Activated T-cell treated with anti-CD3 and anti-CD28 coated beads, Interleukin-2, amount 50 U/mL, for 1 hour (primary cell): ENCODE measurements at places on chromosomes 7 and 10.

DNA sequence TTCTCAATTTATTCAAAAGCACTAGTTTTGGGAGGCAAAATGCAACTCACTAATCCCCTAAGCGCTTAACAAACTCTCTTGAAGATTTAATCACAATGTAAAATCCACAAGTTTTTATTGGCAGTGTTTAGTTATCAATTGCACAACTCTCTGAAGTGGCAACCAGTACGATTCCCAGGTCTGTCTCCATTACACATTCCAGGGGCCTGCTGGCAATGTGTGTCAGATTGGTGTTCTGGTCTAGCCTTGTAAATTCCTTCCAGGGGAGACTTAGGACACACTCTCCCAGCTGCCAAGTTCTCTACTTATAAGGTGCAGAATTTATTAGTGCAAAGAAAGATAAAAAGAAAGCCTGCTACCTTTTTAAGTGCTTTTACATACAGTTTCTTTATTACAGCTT, 164.7 kb upstream of the HPS1 start:
- DNase-seq: no peak

DNA sequence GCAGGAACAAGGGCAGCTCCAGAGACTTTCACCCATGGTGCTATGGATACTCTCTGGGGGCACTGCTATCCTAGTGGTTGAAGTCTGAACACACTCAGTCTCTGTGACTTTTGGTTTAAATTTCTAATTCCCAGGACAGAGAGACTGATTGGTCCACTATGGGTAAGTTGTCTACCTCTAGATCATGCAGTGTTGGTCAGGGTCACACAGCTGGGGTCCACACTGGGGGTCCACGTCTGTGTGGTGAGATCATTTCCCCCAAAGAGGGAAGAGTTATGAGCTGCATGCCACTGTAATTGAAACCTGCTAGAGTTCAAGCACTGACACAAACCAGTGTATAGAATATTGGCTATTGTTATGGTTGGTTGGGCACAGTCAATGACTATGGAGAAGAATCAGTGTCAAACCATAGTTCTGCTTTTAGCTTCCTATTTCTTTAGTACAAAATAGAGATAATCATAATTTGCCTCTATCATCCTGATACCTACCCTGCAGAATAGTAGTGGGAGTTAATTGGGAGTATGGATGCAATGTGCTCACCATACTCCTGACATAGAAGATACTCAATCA, 101.6 kb downstream of the PRTFDC1 start:
- no peak for DNase-seq

DNA sequence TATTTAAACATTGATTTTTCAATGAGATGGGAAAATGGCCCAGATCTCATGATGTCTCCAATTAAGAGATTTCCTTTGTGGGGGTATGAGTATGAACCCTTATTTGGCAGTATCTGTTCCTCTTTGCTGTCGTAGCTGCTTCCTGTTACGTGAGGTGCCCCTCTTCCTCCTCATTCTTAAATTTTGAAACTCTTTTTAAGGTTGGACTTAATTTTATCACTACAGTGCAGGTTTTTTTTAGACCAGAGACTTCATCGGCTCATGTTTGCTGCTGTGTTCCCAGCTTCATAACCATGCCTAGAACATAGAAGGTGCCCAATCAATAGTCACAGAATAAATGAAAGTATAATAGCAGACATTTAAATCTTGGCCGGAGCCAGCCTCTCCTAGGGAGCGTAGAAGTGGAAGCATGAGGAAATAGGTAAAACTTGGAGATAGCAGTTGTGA, 2.4 kb downstream of the MIOS start:
- no peak for DNase-seq

GRCh38 chr7:76069238-76069638, 21.3 kb downstream of the MDH2 start:
- no peak for DNase-seq

GRCh38 chr10:119190954-119191785, 12.6 kb upstream of the PRDX3 start:
- no peak for DNase-seq

DNA sequence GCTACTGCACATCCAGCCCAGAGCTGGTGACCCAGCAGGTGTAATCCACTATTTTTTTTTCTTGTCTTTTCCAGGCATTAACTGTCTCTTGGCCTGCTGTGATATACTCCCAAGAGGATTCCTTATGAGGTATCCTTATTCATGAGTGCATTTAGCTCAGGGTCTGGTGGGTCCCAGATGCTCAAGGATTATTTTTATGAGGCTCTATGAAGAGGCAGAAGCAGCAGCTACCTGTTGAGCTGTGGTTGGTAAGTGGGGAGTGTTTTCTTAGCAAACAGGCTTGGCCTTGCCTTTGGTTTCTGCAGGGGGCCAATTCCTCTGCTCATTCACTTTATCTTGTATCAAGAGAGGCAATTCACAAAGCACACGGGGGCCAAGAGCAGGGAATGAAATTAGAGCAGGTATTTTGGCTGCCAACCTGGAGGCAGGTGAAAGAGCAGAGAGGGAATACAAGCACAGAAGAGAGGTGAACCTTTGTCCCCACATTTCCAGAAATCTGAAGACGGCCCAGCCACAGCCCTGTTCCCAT, 221.6 kb downstream of the TMEM178B start:
- DNase-seq: no peak

GRCh38 chr10:100000109-100000644, 9.6 kb downstream of the DNMBP start:
- no peak for DNase-seq

GRCh38 chr10:125662584-125662983, 20.4 kb downstream of the TEX36 start:
- DNase-seq: no peak

DNA sequence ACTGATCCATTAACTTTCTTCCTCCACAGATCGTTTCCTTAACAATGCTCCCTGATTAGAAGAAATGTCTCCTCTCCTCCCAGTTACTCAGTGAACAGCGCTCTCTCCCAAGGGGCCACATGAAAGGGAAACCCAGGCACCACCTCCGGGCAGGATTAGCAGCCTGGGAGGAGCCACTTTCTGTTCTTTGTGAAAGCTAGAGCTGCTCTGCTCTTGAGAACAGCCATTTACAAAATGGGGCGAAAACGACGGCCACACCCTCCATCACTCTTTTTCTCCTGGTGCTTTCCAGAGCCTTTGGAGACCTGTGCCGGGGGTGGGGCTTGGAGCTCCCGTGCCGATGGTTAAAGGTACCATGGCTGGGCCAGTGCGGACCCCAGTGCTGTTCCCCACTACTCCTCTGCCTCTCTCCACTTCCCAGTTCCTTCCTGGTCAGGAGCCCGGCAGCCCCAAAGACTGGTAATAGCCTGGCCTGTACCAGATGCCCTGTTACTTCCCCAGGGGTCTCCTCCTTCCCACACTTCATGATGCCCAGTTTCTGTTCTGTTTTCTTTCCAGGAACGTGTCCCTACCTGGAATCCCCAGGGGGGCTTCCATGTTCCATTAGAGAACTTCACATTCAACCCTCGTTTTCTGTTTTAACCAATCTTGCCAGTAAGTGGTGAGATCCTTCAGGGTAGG, 402.9 kb upstream of the GALNT17 start:
- no peak for DNase-seq

GRCh38 chr10:85600744-85601081, 765.9 kb downstream of the GRID1 start:
- no peak for DNase-seq

DNA sequence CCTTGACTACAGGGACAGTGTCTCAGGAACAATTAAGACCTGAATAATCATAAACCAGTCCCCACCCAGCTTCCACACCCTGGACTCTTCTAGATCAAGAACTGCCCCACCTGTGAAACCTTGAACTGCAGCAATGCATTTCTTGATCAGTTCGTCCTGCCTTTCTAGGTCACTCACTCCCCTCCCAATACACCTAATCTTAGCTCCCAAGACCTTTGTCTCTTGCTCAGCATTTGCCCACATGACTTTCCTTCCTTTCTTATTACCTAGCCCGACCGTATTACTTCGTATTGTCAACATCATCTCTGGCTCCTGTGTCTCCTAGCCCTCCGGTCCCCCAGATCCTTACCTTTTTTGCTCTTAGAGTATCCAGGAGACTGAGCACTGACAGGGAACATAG, 5.5 kb upstream of the NAMPT start:
- no peak for DNase-seq

- no peak for DNase-seq
These were observed 111.3 kb downstream of the SLIT1 start for GRCh38 chr10:97074256-97075145.

DNA sequence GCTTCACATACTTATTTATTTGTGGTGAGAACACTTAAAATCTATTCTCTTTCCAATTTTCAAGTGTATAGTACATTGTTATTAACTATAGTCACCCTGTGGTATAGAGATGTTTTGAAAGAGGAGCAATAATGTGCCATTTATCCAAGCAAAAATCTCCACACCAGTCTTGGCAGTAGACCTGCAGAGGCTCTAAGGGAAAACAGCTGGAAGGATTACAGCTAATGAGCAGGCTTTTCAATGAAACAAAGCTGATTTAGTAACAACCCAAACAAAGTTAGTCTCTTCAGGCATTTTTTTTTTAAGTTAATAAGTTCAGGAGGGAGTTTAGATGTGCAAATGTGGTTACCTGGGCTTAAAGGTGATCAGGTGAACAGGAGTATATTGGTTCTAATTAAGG, 101.9 kb downstream of the EVX1 start:
- no peak for DNase-seq

DNA sequence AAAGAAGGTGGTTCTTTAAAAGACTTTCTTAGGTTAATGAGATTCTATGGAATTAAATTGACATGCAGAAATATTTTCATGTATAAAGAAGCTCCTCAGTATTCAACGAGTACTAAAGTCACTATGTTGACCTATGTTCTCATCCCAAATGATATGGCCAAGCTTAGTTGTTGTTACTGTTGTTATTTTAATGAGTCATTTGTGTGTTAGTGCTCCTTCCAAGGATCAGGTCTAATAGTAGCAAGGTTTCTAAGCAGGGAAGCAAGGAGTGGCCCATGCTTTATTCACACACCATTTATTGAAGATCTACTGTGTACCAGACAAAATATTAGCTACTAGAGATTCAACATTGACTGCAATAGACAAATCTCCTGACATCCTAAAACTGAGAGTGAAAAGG, 41.9 kb downstream of the LRRN3 start:
- no peak for DNase-seq

DNA sequence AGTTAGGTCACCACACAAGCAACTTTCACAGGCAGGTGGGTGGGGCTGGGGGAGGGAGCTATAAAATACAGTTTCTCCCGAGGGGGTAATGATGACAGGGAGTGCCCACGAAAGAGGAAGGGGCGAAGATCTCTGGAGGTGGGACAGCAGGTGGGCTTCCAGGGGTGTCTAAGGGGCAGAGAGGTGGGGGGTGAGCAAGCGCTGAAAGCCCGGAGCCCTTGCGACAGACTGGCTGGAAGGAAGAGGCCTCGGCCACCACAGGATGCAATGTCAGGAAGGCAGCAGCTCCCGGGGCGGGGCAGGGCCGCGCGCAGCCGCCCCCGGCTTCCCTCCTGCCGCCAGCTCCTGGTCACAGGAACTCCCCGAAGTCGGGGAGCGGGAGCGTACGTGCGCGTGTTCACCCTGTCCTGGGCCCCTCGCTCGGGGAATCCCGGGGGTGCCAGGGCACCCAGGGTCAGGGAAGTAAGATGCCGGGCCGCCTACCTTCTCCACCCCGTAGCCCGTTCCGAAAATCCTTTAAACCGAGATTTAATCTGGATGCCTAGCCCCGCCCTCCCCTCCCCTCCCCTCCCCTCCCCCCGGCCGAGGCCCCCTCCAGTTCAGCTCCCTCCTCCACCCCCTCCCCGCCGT, 105.2 kb upstream of the PPIF start:
- DNase-seq: peak; percentile 28

GRCh38 chr7:51067757-51068156, 248.9 kb downstream of the COBL start:
- DNase-seq: peak; percentile 32

DNA sequence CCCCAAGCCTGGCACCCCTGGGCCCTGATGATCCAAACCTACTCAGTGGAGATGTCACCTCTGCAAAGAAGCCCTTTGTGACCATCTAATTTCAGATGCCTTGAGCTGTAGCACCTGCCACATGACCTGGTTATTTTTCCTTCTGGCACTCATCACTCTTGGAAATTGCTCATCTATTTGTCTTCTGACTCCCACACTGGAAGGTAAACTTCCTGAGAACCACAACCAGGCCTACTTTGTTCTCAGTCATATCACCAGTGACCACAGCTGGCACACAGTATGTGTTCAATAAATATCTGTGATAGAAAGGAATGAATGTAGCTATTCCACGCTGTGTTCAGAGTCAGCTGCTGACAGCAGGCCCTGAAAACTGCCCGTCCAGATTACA, 97.1 kb downstream of the SH3PXD2A start:
- DNase-seq: no peak

DNA sequence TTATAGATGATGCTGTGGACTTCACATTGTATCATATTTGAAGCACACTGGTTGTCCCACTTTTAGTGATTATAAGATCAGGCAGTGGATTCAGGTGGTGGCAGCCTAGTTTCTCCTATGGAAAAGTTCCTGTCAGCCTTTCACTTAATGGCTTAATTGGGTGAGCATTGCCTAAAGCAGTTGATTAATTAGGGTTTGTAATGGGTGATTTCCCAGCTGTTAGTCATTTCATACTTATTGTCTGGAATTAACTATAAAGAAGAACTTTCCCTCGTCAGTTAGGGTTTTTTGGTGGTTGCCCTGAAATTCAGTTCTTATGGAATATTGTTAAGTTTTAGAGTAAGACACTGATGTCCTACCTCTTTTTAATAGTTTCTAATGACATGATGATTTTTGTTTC, 78.8 kb downstream of the SLC25A40 start:
- no peak for DNase-seq

DNA sequence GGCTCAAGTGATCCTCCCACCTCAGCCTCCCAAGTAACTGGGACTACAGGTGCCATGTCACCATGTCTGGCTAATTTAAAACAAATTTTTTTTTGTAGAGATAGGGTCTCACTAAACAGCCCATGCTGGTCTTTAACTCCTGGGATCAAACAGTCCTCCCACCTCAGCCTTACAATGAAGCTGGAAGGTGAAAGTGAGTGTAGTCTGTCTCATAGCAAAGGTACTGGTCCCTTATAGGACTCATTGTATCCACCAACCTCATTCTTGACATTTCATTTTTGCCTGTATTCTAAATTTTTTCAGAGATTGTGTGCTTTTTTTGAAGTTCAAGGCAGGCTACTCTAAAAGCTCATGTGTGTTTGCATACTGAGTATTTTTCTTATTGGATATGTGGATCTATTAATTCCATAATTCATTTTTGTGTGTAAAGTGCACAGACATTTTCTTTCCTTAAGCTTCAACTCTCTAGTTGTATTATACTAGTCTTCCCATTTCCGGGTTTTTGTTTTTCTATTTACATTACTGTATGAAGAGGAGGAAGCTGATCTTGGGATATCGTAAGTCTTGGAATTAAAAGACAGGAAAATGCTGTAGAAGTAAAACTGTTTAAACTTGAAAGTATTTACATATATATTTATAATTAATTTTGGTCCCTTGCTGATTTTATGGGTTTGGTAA, 13.3 kb downstream of the KMT2E start:
- no peak for DNase-seq

DNA sequence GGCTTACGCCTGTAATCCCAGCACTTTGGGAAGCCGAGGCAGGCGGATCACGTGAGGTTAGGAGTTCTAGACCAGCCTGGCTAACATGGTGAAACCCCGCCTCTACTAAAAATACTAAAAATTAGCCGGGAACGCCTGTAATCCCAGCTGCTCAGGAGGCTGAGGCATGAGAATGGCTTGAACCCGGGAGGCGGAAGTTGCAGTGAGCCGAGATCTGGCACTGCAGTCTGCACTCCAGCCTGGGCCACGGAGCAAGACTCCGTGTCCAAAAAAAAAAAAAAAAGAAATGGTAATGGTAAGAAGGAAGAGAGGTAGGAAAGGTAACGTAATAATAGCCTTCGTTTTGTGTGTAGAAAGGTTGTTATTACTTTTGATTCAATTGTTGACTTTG, 1.2 kb downstream of the HSPA14 start:
- DNase-seq: no peak

- peak; percentile 75 for DNase-seq
These were observed 597 bp downstream of the APBB1IP start for GRCh38 chr10:26438534-26439341.
